Smooth muscle cell of the umbilical artery (primary cell): ENCODE measurements at places on chromosomes 3 and 15. TPM values are rescaled to one million over a fixed set of nuclear protein-coding genes. Genes with fewer than 3 reads are reported as not detected.

VGLL4 gene
- total RNA-seq = 68.4 and 84.6 TPM in 2 replicates

CCR1 gene
- not detected in 2 replicates for total RNA-seq

OIP5 gene
- 0.59 and 2.1 TPM in 2 replicates for total RNA-seq

NR1I2 gene
- total RNA-seq = 0.14 TPM in 1 of 2 replicates, not detected in the other

STAC gene
- 0.30 and 0.88 TPM in 2 replicates for total RNA-seq

PLSCR5 gene
- total RNA-seq = not detected in 2 replicates

MFGE8 gene
- 447 and 508 TPM in 2 replicates for total RNA-seq

NDN gene
- total RNA-seq = 62.5 and 94.7 TPM in 2 replicates

NIPA2 gene
- total RNA-seq = 84.9 and 90.9 TPM in 2 replicates
